ENCODE measurements at places on chromosomes 13 and 19. TPM values are rescaled to one million over a fixed set of nuclear protein-coding genes. Genes with fewer than 3 reads are reported as not detected.

KLF5 gene
- total RNA-seq, result 185 TPM

ITGBL1 gene
- total RNA-seq, result 1.9 TPM

AMH gene
- 1.3 TPM for total RNA-seq

EDNRB gene
- 72.7 TPM for total RNA-seq

PEAK3 gene
- total RNA-seq, result 0.99 TPM

SLAIN1 gene
- total RNA-seq, result 9.5 TPM

ZNF66 gene
- 62.5 TPM for total RNA-seq

PSG1 gene
- total RNA-seq, result not detected

ICAM3 gene
- 8.7 TPM for total RNA-seq

P2RY11 gene
- 25.6 TPM for total RNA-seq

ZNF587B gene
- total RNA-seq, result 38.3 TPM

ADGRE1 gene
- total RNA-seq, result 0.36 TPM

LRRC63 gene
- 0.83 TPM for total RNA-seq

DZIP1 gene
- total RNA-seq, result 17.2 TPM

POSTN gene
- 69.5 TPM for total RNA-seq

ZNF99 gene
- 0.34 TPM for total RNA-seq

IGFL3 gene
- total RNA-seq, result not detected

ZMYM5 gene
- total RNA-seq, result 20.8 TPM

SLC10A2 gene
- not detected for total RNA-seq

OR10H1 gene
- total RNA-seq, result 0.60 TPM

RUBCNL gene
- total RNA-seq, result 4.2 TPM

CYP4F2 gene
- 2.2 TPM for total RNA-seq

ANGPTL8 gene
- total RNA-seq, result not detected

TPTE2 gene
- 0.44 TPM for total RNA-seq

MED4 gene
- total RNA-seq, result 61.5 TPM

FAM187B gene
- total RNA-seq, result not detected

RDH8 gene
- not detected for total RNA-seq

CNN1 gene
- 301 TPM for total RNA-seq
